ENCODE measurements at places on chromosomes 6 and 20.

GRCh38 chr20:31979713-31980426 is 11.9 kb downstream of the XKR7 start:
- DNase-seq, result no peak

GRCh38 chr6:35687658-35688604 is 784 bp downstream of the FKBP5 start:
- peak; percentile 66 for DNase-seq

GRCh38 chr6:16719488-16719887 is 41.8 kb downstream of the ATXN1 start:
- no peak for DNase-seq

- no peak for DNase-seq
Observed at GRCh38 chr20:14494355-14494754, 156.9 kb upstream of the FLRT3 start.

GRCh38 chr6:133241086-133241900 is at the start of gene EYA4:
TSS of gene EYA4 (plus strand) at chr6:133241357. CDS start at chr6:133274781, 33,424 bp downstream.
- no peak for DNase-seq

DNA sequence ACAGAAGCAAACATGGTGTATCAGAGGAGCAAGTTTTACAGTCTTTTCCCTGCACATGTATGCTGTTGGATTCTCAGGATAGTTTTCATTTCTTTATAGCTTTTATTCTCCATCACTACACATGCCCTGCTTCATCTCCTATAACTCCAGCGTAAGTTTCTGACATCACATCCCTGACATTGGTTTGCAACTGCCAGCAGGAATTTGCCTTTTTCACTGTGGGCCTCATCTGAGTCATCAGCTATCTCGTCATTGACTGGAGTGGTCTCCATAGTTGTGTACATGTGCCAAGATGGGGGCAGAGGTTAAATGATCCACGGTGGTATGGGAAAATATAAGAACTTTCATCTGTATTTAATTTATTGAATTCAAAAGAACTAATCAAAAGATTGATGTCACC is 96.7 kb downstream of the SLX4IP start:
- DNase-seq, result no peak

GRCh38 chr20:40690836-40691565 is 2.0 kb upstream of the MAFB start:
- no peak for DNase-seq

DNA sequence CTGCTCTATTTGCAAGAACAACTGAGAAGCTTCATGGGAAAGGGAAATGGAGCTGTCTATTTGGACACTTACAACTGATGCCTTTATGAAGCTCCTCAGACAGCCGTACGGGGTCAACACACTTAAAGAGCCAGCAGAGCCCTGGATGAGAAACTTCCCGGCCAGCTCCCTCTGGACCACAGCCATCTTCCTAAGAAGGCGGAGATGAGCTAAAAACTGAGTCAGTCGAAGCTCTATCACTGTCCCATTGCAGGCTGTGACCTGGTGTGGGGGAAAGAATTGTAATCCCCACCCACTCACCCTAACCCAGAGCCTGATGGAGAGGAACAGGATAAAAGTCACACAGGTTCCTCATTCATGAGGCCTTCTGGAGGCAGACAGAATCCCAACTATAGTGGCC is 360.4 kb upstream of the JARID2 start:
- DNase-seq, result no peak

DNA sequence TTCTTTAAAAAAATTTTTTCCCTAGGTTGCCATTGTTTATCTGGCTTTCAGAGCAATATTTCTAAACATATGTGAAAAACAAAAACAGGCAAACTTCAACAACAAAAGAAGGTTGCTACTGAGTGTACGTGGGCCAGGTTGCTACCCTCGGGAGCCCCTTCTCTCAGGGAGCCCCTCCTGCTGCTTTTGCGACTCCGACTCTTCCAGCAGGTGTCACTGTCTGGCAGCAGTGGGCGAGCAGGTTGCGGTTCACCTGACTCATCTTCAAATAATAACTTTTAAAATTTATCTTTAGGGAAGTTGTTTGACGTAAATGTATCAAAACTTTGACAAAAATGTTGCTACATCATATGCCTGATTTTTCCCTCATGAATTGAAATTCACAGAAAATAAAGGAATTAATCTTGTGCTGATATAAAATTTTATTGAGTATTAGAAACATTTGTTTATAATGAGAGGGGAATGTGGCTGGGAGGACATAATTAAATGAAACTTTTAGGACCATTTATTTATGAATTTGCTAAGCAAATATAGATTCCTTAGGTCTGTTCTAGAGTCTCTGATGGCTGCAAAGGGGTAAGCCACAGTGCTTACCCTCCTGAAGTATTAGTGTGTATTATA is 138.8 kb downstream of the HIVEP1 start:
- no peak for DNase-seq

DNA sequence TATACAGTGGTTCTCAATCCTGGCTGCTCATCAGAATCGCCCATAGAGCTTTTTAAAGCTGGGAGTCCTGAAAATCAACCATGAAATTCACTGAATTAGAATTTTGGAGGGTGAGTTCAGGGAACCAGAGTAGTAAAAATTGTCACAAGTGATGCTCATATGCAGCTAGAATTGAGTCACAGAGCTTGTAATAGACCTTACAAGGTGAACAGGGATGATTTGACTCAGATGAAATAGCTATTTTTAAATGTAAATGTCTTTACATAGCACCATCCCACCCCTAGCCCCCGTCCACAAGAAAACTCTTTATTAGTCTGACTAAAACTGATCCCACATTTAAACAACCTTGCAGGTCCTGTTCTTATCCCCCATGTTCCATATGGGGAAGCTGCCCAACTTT is 531.7 kb downstream of the LMBRD1 start:
- no peak for DNase-seq

DNA sequence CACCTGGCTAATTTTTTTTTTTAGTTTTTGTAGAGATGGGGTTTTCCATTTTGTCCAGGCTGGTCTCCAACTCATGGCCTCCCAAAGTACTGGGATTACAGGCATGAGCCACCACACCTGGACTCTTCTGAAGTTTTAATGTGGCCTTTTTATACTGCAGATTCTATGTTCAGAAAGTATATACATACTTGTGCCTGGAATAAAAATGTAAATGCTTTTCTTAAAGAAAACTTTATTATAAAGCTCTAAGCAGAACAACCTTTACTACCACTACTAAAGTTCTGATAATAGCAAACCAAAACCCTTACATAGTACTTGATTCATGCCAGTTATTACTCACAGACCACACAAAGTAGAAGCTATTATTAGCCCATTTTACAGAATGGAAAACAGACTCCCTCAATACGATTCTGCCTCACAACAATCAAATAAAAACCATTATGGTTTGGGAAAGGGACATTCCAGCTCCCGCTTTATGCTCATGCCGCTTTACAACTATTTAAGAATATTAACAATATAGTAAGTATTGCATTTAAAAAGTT is 5.3 kb downstream of the PHIP start:
- DNase-seq, result no peak

DNA sequence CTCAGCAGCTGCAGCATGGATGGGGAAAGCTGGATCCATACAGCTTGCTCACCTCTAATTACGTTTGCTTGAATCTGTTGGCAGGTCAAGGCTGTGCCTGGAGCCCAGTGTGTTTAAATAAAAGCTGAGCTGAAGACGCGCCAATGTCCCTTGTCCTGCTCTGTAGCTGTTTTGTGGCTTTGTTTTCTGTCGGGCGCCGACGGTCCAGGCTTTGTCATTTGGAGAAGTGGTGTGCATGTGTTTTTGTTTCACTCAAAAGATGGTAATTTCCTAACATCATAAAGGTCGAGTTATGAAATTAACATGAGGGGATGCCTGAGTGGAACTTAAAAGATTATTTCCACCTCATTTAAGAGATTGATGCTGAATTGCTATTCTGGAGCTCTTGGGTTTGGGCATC is 107.6 kb downstream of the SLC24A3 start:
- no peak for DNase-seq

- DNase-seq, result peak; percentile 43
Observed at GRCh38 chr20:34585019-34585418, 26.5 kb downstream of the MAP1LC3A start.

DNA sequence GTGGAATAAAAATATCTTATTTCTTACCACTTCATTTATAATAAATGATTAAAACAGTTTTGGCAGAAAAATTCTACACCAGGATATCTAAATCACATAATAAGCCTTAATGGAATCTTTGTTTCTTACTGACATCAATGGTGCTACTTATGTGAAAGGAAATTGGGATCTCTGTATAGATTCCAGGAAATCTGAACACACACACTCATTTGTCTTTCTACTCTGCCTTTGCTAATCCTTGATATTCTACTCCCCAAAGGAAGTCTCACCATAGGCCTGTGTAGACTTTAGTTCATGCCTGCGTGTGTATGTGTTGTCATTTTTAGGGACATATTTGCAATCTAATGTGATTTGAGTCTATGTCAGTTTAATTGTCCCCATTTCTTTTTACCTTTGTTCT is 7.9 kb downstream of the ADGRB3 start:
- DNase-seq, result no peak

GRCh38 chr6:13455552-13455966 is 31.8 kb downstream of the GFOD1 start:
- DNase-seq, result peak; percentile 41

GRCh38 chr6:133277900-133278545 is 36.9 kb downstream of the EYA4 start:
- DNase-seq, result no peak

DNA sequence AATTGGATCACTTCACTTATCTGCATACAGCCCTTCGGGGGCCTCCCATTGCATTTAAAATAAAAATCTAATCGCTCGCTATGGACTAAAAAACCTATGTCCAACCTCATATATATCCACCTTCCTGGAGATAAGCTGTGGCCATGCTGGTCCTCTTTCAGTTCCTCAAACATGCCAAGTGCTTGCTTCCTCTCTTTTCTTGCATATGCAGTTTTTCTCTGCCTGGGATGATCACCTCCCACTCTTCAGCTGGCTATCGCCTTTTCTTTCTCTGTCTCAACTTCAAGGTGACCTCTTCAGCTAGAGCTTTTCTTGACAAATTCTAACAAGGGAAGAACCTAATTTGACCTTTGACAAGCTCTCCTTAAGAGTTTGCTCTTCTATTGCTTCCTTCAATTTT is 5.6 kb upstream of the TFB1M start:
- DNase-seq, result no peak

DNA sequence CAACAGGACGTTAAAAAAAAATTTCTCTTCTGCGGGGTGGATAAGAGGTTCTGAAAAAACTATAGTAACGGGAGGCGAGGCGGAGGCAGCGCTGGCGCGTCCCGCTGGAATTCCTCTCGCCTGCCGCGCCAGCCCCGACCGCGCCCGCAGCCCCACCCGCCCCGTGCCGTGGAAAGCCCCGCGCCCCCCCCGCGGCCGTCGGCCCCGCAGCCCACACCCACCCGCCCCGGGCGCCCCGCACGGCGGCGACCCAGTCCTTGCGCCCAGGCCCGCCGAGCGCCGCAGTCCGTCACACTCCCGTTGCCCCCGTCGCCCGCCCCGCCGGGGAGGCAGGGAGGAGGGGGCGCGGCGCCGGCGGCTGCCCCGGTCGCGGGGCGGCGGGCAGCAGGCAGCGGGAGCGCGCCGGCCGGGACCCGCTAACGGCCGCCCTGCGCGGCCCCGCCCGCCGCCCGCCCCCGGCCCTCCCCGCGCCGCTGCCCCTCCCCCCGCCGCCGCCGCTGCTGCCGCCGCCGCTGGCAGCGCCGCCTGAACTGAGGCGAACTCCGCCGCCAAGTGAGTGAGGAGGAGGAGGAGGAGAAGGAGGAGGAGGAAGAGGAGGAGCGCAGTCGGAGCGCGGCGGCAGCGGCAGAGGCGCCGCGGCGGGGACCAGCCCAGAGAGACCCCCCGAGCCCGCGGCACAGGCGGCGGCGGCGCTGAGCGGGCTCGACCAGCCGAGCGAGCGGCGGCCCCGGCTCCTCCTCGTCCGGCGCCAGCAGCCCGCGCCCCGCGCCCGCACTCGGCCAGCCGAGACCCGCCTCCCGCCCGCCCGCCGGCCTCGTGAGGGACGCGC is at the start of gene QKI:
TSS of gene QKI (plus strand) at position 602 of the 829 bp plus-strand sequence. CDS start 476 bp downstream, outside the sequence.
- peak; percentile 91 for DNase-seq

DNA sequence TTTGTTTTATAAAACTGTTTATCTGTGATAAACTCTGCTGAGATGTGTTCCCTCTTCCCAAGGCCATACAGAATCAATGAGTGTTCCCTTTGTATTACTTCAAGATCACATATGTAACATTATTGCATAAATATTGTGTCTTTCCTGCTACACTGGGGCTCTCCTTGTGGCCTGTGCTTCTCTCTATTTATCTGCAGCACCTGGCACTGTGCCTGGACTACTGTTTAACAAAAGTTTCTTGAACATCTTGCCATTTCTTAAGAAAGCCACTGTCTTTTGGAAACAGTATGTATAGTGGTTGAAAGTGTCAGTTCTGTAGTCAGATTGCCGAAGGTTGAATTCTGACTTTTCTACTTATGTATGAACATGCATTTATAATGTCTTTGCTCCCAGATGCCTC is 169.0 kb upstream of the SCGN start:
- no peak for DNase-seq

DNA sequence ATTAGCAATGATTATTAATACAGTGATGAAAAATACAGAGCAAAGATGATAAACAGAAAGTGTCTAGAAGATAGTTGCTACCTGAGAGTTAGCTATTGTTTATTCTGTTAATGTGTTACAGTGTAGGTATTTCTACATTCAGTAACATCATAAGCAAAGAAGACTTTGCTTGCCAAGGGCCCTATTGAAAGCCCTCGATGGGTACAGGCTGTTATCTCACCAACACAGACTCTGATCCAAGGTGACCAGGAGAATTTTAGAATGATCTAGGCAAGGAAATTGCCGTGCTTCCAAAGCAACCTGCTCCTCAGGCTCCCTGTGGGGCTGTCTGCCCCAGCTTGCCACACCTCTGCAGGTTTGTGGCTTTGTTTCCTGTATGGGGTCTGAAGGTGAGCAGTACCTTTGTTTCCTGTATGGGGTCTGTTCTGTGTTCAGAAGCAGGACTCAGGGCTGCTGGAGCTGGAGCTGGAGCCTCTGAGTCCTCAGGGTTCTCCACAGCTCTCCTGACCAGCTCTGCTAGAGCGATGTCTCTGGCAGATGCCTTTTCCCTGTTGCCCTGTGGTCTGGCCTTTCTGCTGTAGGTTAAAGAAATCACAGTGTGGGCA is 32.5 kb downstream of the PHACTR3 start:
- no peak for DNase-seq

- DNase-seq, result no peak
Observed at GRCh38 chr6:41179163-41179562, 16.2 kb upstream of the TREM2 start.

DNA sequence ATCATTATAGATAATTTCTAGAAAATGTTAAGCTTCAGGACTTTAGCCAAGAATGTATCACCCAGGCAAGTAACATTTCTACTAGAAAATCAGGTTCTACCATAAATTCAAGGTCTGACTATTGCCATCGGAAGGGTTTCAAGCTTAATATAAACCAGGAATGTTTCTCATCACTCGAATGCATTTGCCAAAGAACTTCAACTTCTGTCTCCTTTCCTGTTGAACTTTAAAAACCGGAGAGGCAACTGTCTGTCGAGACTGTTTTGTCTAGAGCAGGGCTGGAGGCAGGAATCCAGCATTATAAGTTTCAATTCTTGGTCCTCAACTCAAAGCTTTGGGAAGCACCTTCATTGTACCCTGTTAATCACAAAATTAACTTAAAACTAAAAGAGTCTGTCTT is 264.7 kb downstream of the ZNF217 start:
- DNase-seq, result no peak

- peak; percentile 18 for DNase-seq
Observed at GRCh38 chr20:59643615-59644061, 39.3 kb downstream of the PHACTR3 start.

GRCh38 chr6:67358241-67358640 is 1276.8 kb upstream of the ADGRB3 start:
- DNase-seq, result no peak
